ENCODE measurements at places on chromosomes 13 and 19. TPM values are rescaled to one million over a fixed set of nuclear protein-coding genes. Genes with fewer than 3 reads are reported as not detected.
A peak's percentile ranks its signal among the peaks of the same experiment; 100 is the strongest.

- DNase-seq: no peak
Measured at GRCh38 chr19:46295401-46296201, 1.2 kb upstream of the HIF3A start.

GRCh38 chr19:27828829-27829228 is 1384.1 kb downstream of the UQCRFS1 start:
- DNase-seq: no peak

GRCh38 chr13:51562011-51562671 is 22.1 kb upstream of the WDFY2 start:
- no peak for DNase-seq

DNA sequence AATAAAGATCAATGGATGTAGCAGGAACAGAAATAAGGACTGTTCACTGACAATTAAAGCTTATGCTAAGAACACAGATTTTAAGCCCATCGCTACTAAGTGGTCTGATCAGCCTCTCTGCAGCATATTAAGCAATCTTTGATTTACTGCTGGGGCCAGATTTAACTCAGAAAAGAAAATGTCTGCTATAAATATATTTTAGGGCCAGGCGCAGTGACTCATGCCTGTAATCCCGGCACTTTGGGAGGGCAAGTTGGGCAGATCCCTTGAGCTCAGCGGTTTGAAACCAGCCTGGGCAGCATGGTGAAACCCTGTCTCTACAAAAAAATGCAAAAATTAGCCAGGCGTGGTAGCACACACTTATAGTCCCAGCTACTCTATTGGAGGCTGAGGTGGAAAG is 43.0 kb downstream of the METTL21C start:
- no peak for DNase-seq

DNA sequence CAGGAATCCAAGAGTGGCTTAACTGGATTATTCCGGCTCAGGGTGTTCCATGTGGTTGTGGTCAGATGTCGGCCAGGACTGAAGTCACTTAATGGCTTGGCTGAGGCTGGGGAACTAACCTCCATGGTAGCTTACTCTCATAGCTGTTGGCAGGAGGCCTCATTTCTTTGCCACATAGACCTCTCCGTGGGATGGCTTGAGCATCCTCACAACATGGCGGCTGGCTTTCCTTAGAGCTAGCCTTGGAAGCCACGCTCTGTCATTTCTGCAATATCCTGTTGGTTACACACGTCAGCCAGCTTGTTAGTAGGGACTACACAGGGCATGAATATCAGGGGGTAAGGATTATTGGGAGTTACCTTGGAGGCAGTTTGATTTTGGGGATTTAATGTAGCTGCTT is 5.1 kb downstream of the CRX start:
- DNase-seq: no peak

- no peak for DNase-seq
Measured at GRCh38 chr13:41413872-41414271, 43.5 kb upstream of the RGCC start.

DNA sequence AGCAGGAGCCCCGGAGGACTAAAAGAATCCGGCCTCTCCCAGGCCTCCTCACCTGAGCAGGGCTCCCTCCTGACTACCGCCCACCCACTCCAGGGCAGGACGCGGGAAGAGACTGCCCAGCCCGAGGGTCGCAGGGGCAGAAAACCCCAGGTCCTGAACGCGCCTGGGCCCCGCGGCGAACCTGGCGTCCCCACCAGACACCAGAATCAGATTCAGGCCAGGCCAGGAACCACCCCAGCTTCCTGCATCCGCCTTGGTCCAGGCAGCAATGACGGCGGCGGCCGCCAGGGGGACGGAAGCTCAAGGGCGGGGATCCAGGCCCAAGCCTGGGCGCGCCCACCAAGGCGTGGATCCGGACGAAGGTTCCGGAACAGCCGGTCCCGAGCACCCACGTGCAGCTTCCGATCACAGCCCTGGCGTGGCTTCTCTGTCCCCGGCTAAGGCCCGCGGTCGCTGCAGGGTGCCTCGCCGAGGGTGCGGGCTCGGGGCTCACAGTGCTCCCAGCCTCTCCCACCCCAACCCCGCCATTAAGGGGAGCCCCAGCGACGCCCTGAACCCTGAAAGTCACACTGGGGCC is 3.6 kb downstream of the LGALS7 start:
- peak; percentile 91 for DNase-seq

GRCh38 chr13:75214846-75215245 is 267.1 kb downstream of the TBC1D4 start:
- no peak for DNase-seq

GRCh38 chr19:45693106-45693788 is 781 bp downstream of the QPCTL start:
- DNase-seq: peak; percentile 83

GRCh38 chr19:2561895-2562294 is 86.0 kb downstream of the GADD45B start:
- peak; percentile 80 for DNase-seq

- DNase-seq: no peak
Measured at GRCh38 chr13:32829269-32829668, 187.0 kb upstream of the KL start.

DNA sequence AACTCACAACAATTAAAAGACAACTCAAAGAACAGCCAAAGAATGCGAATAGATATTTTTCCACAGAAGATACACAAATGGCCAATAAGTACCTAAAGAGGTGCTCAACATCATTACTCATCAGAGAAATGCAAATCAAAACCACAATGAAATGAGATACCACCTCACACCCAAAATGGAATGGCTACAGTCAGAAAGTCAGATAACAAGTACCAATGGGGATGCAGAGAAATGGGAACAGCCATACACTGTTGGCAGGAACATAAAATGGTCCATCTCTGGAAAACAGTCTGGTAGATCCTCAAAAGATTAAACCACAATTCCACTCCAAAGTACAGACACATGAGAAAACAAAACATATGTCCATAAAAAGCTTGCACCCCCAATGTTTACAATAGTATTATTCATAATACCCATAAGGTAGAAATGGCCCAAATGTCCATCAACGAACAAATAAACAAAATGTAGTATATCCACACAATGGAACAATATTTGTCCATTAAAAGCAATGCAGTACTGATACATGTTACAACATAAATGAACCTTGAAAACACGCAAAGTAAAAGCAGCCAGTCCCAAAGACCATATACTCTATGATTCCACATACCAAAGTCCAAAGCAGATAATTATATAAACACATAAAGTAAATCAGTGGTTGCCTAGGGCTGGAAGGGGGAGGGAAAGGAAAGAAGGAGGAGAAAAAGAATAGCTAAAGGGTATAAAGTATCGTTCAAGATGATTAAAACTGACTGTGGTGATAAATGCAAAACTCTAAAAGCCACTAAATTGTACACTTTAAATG is 19.6 kb downstream of the USP12 start:
- no peak for DNase-seq

DNA sequence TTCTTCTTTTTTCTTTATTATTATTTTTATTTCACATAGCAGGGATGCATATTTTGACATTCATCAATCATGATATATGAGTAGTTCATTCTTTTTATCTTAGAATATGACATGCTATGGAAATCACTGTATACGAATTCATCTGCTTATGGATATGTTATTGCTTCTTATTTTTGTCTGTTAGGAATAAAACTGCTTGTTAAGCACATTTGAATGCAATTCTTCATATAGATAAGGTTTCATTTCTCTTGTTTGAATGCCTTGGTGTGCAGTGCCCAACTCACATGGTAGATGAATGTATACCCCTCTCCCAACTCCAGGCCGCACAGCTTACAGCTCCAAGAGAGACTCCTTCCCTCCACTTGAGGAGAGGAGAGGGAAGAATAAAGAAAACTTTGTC is 11.3 kb downstream of the ZNF776 start:
- no peak for DNase-seq

GRCh38 chr19:7450243-7451223 is 38.3 kb downstream of the PEX11G start:
- DNase-seq: no peak

GRCh38 chr19:16198370-16198651 is 600 bp downstream of the AP1M1 start:
- DNase-seq: no peak

DNA sequence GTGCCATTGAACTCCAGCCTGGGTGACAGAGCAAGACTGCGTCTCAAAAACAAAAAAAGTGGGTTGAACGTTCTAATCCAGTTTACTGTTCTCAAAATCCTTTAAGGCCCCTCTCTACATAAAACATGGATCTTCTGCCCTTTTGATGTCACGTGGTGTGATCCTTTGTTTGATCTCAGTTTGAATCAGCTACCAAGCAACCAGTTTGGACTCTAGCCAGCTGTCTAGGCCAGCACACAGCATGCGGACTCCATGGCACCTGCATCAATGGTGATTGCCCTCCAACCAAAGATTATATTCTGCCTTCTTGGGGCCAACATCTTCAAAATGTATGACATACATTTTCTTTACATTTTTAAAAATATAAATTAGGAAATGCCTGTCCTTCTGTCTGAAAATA is 365.4 kb downstream of the NDFIP2 start:
- DNase-seq: no peak

HSD11B1L gene
- 2.0 TPM for total RNA-seq

ADPRHL1 gene
- 1.00 TPM for total RNA-seq

ZNF304 gene
- total RNA-seq: 9.0 TPM

LGALS7 gene
- total RNA-seq: not detected

NKPD1 gene
- total RNA-seq: not detected

CCDC106 gene
- total RNA-seq: 8.8 TPM

NANOS3 gene
- not detected for total RNA-seq

GAS6 gene
- 0.82 TPM for total RNA-seq

ZNF888 gene
- 7.7 TPM for total RNA-seq

SRRM5 gene
- 0.50 TPM for total RNA-seq

LRRC4B gene
- total RNA-seq: not detected

Measured in activated CD4-positive, alpha-beta T cell treated with anti-CD3 and anti-CD28 coated beads, Interleukin-2, amount 10 ng/mL, durations not matched to agents 7 days and 5 days (primary cell).